ENCODE measurements at places on chromosomes 4 and X. TPM values are rescaled to one million over a fixed set of nuclear protein-coding genes. Genes with fewer than 3 reads are reported as not detected.

DNA sequence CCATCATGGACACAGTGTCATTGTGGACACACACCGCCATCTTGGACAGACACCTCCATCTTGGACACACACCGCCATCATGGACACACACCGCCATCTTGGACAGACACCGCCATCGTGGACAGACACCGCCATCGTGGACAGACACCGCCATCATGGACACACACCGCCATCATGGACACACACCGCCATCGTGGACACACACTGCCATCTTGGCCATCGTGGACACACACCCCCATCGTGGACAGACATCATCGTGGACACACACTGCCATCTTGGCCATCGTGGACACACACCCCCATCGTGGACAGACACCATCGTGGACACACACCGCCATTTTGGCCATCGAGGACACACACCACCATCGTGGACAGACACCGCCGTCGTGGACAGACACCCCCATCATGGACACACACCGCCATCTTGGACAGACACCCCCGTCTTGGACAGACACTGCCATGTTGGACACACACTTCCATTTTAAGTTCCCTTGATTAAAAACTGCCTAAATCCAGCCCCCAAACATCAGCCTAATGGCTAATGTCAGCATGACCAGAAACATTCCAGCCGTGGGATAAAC is 9.1 kb downstream of the ASMTL start:
- no peak for DNase-seq

DNA sequence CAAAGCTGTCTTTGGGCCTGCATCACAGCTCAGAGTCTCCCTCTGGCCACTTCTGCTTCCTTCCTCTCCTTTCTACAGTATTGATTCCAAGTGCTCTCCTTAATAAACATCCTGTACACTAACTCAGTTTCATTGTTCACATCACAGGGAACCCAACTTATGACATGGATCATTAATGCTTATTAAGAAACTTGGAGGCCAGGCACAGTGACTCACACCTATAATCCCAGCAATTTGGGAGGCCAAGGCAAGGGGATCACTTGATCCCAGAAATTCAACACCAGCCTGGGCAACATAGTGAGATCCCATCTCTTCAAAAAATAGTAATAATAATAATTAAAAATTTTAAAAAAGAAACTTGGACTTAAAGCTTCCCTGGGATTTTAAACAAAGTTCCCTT is 89.2 kb upstream of the EFHC2 start:
- DNase-seq, result no peak

DNA sequence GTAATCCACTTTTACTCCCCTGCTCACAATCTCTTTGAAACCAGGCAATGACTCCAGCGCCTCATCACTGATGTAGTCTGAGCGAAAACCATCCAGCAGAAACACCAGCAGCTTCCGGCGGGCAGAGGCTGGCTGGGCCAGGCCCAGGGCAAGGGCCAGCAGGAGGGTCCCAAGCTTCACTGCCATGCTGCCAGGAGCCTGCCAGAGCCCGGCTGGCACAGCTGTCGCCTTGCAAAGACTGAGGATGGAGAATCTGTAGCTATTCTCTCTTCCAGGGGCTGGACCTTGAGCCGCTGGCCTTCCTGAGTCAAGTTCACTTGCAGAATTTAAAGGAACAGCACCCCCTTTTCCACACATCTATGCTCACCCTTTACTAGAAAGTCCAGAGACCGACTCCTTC is at the start of gene ENPP6:
Gene ENPP6 (minus strand): TSS at position 240 of the 400 bp plus-strand sequence. CDS start 54 bp downstream, at position 186.
- DNase-seq, result no peak

GRCh38 chr4:121280425-121280824 is 100.4 kb downstream of the QRFPR start:
- no peak for DNase-seq

Gene ERVMER34-1
- total RNA-seq, result 4.6 TPM
